CD4-positive, alpha-beta T cell treated with Interleukin-15 for 4 hours (primary cell): ENCODE measurements at places on chromosomes 7 and 10.
A peak's percentile ranks its signal among the peaks of the same experiment; 100 is the strongest.

- DNase-seq: peak; percentile 29
Measured at GRCh38 chr10:133258066-133258817, 18.4 kb downstream of the ADAM8 start.

DNA sequence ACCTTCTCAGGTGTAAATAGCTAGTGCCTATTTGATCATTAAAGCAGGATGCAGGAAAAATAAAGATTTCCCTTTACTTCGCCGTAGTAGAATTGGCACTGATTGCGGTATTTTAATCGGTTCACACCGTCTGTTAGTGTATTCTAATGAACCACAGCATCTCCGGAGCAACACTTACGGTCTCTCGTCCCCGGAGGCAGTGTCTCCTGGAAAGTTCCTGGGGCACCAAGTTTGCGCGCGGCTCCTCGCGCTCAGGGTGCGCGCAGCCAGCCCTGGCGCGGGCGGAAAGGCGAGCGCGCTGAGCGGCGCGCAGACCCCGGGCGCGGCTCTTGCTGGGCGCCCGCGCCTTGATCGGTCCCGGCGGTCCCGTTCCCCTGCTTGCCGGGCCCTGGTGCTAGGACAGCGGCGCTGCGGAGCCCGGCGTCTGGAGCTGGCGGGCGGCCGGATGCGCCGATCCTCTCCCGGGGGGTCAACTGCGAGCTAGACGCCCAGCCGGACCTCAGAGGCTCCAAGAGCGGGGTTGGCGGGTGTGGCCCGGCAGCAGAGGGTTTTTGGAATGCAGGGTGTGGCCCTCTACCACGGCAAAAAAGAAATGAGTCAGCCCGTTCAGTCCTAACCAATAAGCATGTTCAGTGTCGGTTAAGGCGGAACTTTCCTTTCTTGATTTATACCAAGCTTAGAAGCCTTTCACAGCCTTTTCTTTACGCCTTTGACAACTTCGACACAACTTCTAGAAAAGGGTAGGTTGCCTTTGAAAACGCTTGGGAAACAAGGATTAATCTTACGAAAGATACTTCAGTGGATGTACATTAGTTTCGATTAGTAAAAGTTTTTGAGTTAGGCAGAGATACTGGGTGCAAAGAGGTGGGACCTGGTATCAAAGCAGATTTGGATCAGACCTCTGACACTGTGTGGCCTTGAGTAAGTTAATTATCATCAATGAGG lies 166.8 kb upstream of the ASAH2 start:
- DNase-seq: peak; percentile 71

GRCh38 chr7:155591055-155591775 lies 44.9 kb upstream of the CNPY1 start:
- no peak for DNase-seq

- no peak for DNase-seq
Measured at GRCh38 chr7:47807756-47808155, 140.5 kb downstream of the PKD1L1 start.

- DNase-seq: no peak
Measured at GRCh38 chr7:87552351-87552900, 48.3 kb downstream of the ABCB1 start.

DNA sequence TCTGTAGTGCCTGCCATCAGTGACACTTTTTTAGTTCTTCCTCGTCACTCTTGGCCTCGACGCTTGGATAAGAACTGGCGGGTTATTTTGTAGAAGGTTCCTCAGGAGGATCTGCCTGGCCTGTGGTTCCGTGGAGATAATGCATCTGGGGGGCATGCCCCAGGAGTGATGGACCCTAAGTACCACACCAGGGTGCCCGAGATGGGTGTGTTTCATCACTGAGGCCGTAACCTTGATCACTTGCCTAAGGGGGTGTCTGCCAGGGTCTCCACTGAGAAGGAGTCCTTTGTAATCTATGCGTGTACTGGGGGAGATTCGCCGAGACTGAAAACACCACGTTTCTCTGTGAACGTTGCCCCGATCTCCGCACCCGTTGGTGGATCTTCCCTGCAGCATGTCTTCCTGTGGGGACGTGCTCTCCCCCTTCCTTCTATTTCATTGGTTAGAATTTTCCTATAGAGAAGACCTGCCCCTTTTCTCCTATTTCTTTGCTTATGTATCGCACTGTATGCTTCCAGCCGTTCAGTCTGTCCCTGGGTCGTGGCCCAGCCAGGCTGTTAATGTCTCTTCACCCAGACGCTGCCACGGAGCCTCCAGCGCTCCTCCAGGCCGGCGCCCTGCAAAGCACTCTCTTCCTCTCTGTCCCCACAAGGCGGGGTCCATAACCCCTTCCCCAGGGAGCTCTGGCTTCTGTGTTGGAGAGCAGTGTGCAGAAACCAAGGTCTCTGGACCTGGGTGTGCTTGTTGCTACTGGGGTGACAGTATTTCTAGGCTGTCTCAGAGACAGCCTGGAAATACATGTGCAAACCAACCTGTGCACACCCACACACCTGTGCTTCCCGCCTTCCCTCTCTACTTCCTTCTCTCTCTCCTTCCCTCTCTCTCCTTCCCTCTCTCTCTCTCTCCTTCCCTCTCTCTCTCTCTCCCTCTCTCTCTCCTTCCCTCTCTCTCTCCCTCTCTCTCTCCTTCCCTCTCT lies 14.4 kb upstream of the DPYSL4 start:
- no peak for DNase-seq

DNA sequence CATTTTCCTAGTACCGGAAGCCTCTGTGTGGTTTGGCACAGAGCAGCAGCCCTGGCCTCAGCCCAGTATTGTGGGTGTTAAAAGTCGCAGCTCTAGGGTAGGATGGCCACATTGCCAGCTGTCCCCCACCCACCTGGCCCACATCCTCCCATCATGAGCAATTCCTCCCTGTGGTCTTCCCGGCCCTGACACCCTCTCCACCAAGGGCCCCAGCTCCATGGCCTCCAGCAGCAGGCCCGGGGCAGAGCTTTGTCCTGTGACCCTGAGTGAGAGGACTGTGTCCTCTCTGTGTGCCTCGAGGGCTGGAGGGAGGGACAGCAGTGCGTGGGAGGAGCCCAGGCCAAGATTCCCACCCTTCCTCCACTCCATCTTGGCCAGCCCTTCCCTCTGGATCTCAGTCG lies 93.7 kb downstream of the MYL10 start:
- DNase-seq: no peak

- DNase-seq: no peak
Measured at GRCh38 chr7:158329686-158330085, 257.9 kb downstream of the PTPRN2 start.

- no peak for DNase-seq
Measured at GRCh38 chr7:101896941-101897340, 79.5 kb downstream of the CUX1 start.

DNA sequence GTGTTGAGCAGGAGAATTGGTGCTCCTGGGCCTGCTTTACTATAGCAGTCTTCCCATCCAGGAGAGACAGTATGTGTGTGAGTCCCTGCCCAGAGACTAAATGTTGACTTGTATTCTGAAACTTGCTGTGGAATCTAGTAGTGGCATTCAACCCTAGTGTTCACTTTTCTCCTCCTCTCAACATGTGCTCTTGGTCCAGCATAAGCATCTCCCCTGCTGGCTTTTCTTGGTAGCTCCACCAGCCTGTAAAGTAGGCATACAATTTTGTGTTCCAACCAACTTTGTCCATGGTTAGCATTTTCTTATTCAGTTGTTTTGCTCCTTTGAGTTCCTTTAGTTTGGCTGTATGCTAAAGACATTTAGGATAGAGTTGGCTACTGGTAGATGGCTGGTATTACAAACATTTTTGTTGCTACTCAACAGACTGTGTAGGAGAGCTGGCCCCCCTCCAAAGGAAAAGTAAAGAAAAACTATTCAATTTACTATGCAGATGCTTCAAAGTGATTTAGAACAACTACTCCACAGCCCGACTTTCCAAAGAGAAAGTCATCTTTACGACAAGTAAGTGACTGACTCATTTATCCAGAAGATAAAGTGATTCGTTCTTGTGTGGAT lies 46.0 kb downstream of the ASB4 start:
- no peak for DNase-seq

DNA sequence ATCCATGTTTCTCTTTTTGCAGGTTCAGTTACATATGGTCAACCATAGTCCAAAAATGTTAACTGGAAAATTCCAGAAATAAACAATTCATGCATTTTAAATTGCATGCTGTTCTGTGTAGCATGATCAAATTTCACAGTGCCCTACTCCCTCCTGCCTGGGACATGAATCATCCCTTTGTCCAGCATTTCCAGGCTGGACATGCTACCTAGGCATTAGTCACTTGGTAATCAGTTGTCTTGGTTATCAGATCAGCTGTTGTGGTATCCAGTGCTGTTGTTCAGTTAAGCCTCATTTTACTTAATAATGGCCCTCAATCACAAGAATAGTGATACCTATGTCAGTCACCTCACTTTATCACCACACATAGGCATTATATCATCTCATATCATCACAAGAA lies 7.3 kb upstream of the PNLIP start:
- DNase-seq: no peak

GRCh38 chr10:96089116-96089515 lies 41.0 kb upstream of the ZNF518A start:
- no peak for DNase-seq

- DNase-seq: no peak
Measured at GRCh38 chr7:81051811-81052413, 133.1 kb upstream of the SEMA3C start.

GRCh38 chr7:7857143-7857583 lies 111.4 kb upstream of the GLCCI1 start:
- no peak for DNase-seq

DNA sequence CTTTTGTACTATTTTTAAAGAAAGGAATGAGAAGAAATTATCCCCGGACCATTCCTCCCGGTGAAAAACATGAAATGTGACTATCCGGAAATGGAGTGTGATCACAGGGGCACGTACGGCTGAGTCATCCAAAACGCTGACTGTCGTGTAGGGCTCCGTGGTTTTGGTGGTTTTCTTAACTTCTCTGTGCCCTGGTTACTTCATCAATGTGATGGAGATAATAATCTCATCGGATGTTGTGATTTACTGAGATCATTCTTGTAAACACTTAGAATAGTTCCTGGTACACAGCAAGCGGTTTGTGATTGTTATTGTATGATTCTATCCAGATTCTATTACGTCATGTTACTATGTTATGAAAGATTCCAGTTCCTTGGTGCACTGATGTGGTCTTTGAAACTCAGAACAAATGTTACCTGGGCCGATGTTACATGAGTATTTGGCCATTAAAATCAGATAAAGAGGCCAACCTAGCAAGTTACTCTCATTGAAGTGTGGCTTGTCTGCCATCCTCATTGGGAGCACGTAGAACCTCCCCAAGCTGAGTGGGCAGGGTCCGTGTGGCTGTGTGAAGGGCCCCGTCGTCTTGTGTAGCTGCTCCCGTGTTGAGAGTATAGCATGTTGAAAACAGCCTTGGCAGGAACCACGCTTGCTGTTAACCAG lies 99.5 kb downstream of the CAMK1D start:
- DNase-seq: peak; percentile 87

DNA sequence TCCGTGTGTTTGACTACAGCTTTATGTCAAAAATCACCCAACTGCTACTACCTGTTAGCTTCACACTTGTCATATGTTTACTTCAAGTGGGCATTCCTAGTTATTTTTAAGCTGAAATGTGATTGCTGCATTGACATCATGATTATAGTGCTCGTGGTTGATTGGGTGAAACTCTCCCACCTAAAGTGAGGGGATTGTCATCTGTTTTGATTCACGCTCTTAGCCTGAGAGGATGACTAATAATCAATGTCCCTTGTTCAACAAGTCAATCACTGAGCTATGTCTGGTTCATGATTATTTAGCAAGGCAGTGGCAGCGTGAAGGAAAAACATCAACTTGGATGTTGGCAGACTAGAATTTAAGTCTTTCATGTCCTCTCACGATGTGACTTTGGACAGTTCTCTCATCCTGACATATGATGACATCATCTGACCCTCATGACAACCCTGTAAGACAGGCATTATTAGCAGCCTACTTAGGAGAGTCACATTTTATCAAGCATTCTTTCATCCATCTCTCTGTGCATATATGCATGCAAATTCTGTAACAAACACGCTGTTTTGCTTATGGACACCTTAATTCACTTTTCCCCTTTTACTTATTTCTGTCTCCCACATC lies 352.6 kb upstream of the ZMIZ1 start:
- DNase-seq: no peak

DNA sequence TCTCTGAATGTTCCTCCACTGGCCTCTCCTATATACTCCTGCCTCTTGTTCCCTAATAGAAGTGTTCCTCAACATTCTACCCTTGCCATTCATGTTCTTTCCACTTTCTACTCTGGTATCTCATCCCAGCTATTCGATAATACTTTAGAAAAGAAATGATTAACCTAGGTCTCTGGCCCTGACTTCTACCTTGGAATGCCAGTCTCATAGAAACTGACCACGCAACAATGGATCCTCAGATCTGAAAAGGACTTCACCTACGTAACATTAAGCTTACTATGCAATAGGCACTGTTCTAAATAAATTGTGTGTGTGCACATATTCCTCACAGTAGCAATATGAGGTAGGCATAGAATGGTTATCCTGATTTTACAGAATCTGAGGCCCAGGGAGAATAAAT lies 234.5 kb downstream of the DNAJC1 start:
- DNase-seq: no peak

- DNase-seq: no peak
Measured at GRCh38 chr7:69657985-69658384, 59.7 kb downstream of the AUTS2 start.

- DNase-seq: no peak
Measured at GRCh38 chr10:35789996-35790395, 147.9 kb upstream of the FZD8 start.

DNA sequence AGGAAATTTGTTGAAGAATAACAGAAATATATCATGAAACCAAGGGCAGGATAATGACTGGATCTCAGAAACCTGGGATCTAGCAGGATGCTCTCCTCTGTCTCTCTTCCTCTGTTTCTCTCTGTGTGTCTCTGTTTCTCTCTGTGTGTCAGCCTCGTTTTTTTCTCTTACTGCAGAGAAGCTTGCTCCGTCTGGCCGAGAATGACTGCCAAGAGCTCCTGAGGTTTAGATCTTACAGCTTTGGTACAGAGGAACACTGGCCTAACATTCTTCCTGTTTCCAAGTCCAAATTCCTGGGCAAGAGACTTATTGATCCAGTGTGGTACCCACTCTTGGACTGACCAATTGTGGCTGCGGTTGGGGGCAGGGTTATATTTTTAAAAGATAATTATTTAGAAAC lies 564.0 kb downstream of the XPNPEP1 start:
- DNase-seq: no peak

DNA sequence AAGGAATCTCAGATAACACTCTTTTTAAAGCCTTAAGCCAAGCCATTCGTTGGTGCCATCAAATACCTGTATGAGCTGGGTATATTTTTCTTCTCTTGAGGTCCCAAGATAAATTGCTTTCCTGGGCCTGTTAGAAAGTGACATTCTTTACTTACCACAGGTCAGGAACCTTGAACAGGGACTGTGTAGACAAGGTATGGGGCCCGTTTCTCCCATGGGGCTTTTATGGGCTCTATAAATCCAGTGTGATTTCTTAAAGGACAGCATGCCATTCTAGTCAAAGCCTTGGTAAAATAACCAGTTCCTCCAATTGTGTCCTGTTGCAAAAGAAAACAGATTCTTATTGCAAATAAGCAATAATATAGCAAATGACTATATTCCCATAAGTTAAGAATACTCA lies 24.8 kb upstream of the ARHGAP12 start:
- DNase-seq: no peak
